WTC11 (cell line): ENCODE measurements at places on chromosomes 3 and 15. TPM values are rescaled to one million over a fixed set of nuclear protein-coding genes. Genes with fewer than 3 reads are reported as not detected.
A peak's percentile ranks its signal among the peaks of the same experiment; 100 is the strongest.

GRCh38 chr3:18988614-18989229 is 159.6 kb upstream of the KCNH8 start:
- no peak for DNase-seq

GRCh38 chr15:85178308-85178707 is 196.7 kb downstream of the PDE8A start:
- DNase-seq, result no peak

- DNase-seq, result no peak
Measured at GRCh38 chr15:92100301-92100700, 246.8 kb downstream of the SLCO3A1 start.

GRCh38 chr3:178480274-178480673 is 56.0 kb upstream of the KCNMB2 start:
- DNase-seq, result no peak

GRCh38 chr3:32113566-32113965 is 7.1 kb downstream of the GPD1L start:
- DNase-seq, result no peak

- DNase-seq, result no peak
Measured at GRCh38 chr15:83538682-83539081, 91.5 kb downstream of the SH3GL3 start.

GRCh38 chr3:169104972-169105371 is 558.5 kb downstream of the MECOM start:
- DNase-seq, result no peak

The SLC12A8 gene
- total RNA-seq, result 7.5 to 10.3 TPM (median 9.1 TPM) in 3 replicates

- DNase-seq, result peak; percentile 68
Measured at GRCh38 chr3:101842245-101842934, 6.9 kb upstream of the NFKBIZ start.

GRCh38 chr15:83565553-83566159 is 88.3 kb upstream of the ADAMTSL3 start:
- DNase-seq, result no peak

DNA sequence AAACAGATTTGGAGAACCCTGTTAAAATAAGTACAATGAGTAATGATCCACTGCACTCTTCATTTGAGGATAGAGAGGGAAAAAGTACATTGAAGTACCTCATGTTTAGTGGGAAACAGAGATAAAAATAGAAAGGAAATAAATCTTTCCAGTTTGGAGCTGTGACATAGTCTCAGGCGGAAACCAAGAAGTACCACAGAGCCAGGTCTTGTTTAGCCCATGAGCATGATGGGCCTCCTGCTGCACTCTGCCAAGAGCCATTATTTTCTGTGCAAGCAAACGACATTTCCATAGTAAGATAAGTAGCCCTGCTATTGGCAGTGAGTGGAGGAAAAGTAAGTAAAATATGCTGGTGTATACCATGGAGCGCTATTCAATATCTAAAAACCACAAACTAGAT is 796.1 kb downstream of the TBL1XR1 start:
- no peak for DNase-seq

- no peak for DNase-seq
Measured at GRCh38 chr3:134328147-134328591, 46.1 kb downstream of the AMOTL2 start.

The GRK7 gene
- not detected in 3 replicates for total RNA-seq

DNA sequence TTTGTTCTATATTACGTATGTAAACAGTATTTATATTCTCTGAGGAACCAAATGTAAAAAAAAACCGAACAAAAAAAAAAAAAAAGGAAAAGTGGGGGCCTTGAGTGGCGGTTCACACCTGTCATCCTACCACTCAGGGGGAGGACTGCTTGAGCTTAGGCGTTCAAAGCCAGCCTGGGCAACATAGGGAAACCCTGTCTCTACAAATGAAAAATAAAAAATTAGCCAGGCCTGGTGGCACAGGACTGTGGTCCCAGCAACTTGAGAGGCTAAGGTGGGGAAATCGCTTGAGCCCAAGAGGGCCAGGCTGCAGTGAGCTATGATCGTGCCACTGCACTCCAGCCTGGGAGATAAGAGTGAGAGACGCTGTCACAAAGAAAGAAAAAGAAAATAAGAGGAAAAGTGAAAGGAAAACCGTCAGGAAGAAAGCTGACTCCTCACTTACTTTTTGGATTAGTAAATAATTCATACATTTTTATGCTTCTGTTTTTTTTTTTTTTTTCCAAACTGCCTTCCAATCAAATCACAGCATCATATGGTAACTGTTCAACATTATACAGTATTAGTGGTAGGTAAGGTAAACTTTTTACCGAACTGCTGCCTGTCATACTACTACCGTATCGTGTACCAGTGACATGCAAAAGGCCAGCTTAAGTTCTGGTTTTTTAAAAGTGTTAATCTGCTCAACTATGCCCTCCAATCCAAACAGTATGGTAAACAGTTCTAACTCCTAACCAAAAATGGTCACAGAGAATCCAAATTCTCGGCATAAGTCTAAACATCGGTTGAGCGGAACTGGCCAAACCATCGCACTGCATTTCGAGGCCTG is 1.2 kb downstream of the PHC3 start:
- DNase-seq, result no peak

- DNase-seq, result no peak
Measured at GRCh38 chr3:55797084-55797483, 310.0 kb upstream of the WNT5A start.

DNA sequence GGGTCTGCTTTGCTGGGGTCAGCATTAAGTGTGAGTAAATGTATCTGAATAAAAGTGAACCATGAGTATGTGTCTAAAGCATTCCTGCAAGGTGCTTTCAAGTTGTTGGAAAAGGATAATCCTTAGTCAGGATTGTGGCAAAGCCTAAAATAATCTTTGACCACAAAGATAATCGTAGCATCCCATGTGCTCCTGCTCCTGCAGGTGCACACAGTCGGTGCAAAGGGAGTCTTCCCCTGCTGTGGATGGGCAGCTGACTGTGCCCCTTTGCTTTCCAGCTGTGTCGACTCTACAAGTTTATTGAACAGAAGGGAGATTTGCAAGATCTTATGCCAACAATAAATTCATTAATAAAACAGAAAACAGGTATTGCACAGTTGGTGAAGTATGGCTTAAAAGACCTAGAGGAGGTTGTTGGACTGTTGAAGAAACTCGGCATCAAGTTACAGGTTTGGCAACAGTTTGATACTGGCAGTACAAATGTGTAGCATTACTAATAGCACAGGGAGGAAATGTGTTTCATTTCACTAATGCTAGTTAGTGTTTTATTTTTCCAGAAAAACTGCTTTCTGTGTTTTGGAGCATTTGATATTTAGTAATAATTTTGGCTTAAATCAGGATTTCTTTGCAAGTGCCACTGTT is 22.6 kb downstream of the SRP14 start:
- DNase-seq, result no peak

DNA sequence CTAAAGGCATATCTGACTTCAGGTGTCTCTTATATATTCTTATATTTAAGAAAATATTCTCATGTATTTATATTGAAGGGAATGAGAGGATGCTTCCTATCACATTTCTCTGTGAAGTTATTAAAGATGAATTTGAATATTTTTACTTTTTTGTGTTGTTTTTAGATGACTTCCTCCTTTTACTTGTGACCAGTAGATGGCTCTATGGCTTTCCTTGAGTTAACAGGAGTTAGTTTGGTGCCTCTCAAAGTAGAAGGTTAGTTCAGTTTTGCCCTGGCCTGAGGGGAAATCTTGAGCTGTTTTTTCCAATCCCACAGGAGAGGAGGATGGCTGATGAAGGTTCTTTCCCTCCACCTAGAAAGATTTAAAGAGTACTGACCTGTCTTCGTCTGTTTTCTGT is 80.7 kb downstream of the SQOR start:
- DNase-seq, result no peak

The TTLL13 gene
- 0.18 to 0.76 TPM (median 0.48 TPM) in 3 replicates for total RNA-seq

DNA sequence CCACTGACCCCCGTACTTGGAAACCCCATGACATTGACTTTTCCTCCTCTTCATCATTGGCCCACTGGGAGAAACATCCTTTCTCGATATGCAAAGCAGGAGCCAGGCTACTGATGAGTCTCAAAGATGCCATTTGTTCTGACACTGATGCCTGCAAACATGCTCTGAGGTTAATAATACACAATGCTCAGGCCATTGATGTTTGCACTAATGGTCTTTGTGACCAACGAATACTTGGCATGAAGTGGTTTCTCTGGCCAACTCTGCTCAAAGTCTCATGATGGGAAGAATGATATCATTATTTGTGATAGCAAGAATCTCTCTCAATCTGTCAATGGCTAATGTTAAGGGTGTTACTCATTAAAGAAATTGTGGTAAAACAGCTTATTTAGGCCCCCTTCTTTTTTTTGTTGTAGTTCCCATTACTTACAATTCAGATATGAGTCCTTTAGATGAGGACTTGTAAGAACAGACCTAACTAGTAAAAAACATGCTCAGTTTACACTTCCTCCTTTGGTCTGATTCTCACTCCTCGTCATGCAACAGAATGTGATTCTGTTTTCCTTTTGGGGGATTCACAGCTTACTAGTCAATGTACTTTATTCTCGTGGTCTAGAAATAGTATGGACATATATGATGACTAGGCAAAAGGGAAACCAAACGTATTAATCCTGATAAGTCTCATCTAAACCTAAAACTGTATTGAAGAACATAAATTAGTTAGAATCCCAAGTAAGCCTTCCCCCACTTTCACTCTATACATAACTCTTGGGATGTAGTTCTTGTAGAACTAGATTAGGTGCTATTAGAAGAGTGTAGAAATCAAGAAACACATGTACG is 488.8 kb upstream of the DPPA4 start:
- no peak for DNase-seq

- no peak for DNase-seq
Measured at GRCh38 chr15:87219650-87220615, 1036.6 kb downstream of the NTRK3 start.

DNA sequence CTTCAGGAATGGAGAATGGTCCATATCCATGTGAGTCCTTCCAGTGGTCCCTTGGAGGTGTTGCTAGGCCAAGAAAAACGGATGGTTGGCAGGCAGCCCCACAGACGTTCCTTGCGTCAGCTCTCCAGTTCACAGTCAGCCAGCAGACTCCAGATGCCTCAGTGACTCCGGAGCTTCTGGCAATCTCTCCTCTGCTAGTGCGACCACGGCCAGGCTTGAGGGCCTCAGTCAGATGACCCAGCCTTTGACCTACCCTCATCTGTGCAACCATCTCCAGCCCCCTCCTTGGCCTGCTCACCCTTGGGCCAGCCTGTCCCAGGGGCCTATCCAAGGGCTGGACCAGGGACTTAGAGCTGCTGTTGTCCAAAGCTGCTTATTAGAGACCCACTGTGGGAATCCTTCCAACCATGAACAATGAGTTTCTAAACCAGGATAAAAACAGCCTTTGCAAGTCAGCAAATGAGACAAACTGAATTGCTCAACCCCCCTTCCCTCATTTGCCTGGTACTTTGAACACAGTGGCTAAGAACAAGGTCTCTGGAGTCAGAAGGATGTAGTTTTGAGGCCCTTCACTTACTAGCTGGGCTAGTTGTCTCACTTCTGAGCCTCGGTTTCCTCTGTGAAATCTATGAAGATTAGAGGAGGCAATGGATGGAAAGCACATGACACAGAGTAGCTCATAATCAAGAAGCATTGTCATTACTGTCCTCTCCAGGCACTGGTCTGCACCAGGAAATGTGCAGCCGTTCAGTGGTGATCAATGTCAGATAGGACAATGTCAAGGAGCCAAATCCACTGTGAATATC is 44.8 kb downstream of the ANP32A start:
- no peak for DNase-seq

GRCh38 chr3:69051756-69052471 is at the start of gene TMF1:
Gene TMF1, minus strand, starts transcription at chr3:69052333. Its CDS starts 247 bp downstream, at chr3:69052086.
- peak; percentile 95 for DNase-seq

The BRPF1 gene
- total RNA-seq, result 20.4 to 22.8 TPM (median 21.4 TPM) in 3 replicates

The LRRC15 gene
- 0.07 to 0.11 TPM (median 0.11 TPM) in 3 replicates for total RNA-seq

DNA sequence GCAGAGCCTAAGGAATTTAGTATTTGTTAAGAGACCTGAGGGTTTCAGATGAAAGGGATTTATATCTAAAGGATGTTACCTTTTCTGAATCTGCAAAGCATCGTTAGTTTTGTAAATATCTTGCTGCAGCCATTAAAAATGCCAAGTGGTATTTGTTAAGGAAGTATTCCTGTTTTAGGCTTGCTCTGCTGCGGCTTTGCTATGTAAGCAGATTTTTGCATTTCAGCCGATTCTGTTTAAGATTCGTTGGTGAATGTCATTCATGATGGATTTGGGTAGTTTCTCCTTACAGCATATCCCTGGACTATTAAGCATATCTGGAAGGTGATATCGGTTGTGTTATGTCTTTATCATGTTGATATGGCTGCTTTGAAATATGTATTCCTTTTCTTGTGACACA is 1.0 kb downstream of the USP8 start:
- DNase-seq, result no peak

The CDV3 gene
- 128 to 162 TPM (median 132 TPM) in 3 replicates for total RNA-seq

The DCUN1D1 gene
- total RNA-seq, result 50.4 to 64.5 TPM (median 56.3 TPM) in 3 replicates

DNA sequence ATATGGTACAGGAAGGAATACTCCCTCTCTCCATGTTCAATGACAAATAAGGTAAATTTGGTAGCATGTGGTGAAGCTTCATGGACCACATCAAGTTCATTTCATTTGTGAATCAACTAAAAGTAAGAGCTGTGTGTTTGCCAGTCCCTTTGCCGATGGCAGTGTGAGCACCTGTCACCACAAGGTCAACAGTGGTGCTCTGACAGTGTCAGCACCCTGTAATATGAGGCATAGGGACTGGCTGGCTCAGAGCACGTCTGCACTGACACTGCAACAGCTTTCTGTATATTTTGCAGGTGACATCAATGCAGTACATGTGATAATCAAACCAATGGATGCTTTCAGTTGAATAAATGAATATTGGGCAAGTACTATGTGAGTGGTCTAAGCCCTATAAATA is 852.4 kb downstream of the TUSC7 start:
- DNase-seq, result no peak

The PLA2G4F gene
- 0.11 to 0.18 TPM (median 0.16 TPM) in 3 replicates for total RNA-seq

- DNase-seq, result no peak
Measured at GRCh38 chr3:191342006-191342405, 11.7 kb upstream of the UTS2B start.

DNA sequence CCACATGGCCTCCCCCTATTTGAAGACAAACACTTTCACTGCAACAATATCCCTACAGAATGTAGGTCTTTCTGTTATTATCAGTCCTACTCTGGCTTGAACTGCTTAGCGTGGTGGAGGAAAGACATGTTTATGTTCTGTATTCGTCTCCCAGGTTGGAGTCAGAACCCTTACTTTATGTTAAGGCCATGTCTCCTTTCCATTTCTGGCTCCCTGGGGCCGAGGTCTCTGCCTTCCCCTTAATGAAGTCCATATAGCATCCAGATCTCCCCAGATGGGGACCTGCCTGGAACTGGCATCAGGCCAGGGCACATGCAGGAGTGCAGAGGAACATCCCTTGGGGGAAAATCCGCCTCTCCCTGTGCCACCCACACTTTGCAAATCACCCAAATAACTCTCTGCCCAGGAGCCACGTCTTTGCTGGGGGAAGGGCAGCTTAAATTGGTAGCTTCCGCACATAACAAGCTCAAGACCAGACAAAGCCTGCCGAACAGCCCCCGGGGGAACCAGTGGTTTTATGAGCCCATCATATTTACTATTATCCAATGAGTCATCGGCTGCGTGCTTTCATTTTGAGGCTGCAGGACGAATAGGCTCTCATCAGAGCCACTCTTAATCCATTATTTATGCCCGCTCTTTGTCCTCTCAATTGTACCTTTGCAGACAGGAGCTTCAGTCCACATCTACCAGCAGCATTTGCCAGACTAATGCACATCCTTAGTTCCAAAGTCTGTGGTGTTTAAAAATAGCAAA is 237.0 kb downstream of the UACA start:
- DNase-seq, result no peak

- DNase-seq, result no peak
Measured at GRCh38 chr3:31013843-31014242, 119.4 kb upstream of the GADL1 start.
